ENCODE measurements at places on chromosomes 1 and 21. TPM values are rescaled to one million over a fixed set of nuclear protein-coding genes. Genes with fewer than 3 reads are reported as not detected.

Gene VTCN1
- 1.1 TPM for total RNA-seq

Gene CTTNBP2NL
- 53.5 TPM for total RNA-seq

Gene DENND2C
- 45.5 TPM for total RNA-seq

Gene CYP4X1
- total RNA-seq: 13.3 TPM

Gene ZNF648
- total RNA-seq: 0.57 TPM

Gene LHX8
- not detected for total RNA-seq

Gene MMEL1
- 1.8 TPM for total RNA-seq

Gene KRTAP12-2
- total RNA-seq: not detected

Gene HSD11B1
- 70.4 TPM for total RNA-seq

Gene NR1I3
- total RNA-seq: 2.1 TPM

Gene LCE2B
- total RNA-seq: 1,313 TPM

Gene NUF2
- total RNA-seq: 0.29 TPM

Gene F3
- 69.2 TPM for total RNA-seq

Gene KIAA0319L
- total RNA-seq: 60.9 TPM

Gene ZMYND12
- total RNA-seq: 0.25 TPM
